ENCODE measurements at places on chromosomes 13 and 19. TPM values are rescaled to one million over a fixed set of nuclear protein-coding genes. Genes with fewer than 3 reads are reported as not detected.
A peak's percentile ranks its signal among the peaks of the same experiment; 100 is the strongest.

FCGBP gene
- total RNA-seq = 0.22 TPM

GPR12 gene
- not detected for total RNA-seq

TEX29 gene
- total RNA-seq = not detected

MAG gene
- total RNA-seq = not detected

KIR2DL1 gene
- not detected for total RNA-seq

PTPRH gene
- total RNA-seq = not detected

ZNF99 gene
- not detected for total RNA-seq

FUT1 gene
- total RNA-seq = 5.1 TPM

GRCh38 chr13:86684402-86684801 is 885.2 kb upstream of the SLITRK6 start:
- no peak for DNase-seq
- H3K36me3 ChIP-seq = no peaks in the 10 kb centered on the region
- no peaks in the 10 kb centered on the region for H3K4me1 ChIP-seq
- no peak overlapping the region for H3K27ac ChIP-seq
- H3K27me3 ChIP-seq = no peaks in the 10 kb centered on the region

DNA sequence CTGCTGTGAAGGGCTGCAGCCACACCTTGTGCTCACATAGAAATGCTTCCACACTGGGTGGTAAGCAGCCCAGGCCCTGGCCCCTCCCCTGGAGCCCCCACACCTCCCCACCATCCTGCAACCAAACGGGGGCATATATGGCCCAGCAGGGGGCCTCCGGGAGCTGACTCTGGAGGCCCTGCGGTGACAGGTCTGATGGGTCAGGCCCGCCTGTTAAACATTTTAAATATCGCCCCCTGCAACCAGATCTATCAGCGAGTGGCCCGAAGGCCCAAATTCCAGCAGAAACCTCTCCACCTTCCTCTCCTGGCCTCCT is 48.0 kb upstream of the KATNAL1 start:
- H3K36me3 ChIP-seq = no peaks in the 10 kb centered on the region
- peak; percentile 34 for DNase-seq
- H3K4me1 ChIP-seq = no peaks in the 10 kb centered on the region

- no peak overlapping the region for H3K27ac ChIP-seq
- no peak for DNase-seq
- H3K4me1 ChIP-seq = no peaks in the 10 kb centered on the region
- no peak overlapping the region for H3K4me3 ChIP-seq
- no peaks in the 10 kb centered on the region for H3K27me3 ChIP-seq
- H3K36me3 ChIP-seq = no peaks in the 10 kb centered on the region
Observed at GRCh38 chr19:36046443-36047050, 7.5 kb downstream of the THAP8 start.

DNA sequence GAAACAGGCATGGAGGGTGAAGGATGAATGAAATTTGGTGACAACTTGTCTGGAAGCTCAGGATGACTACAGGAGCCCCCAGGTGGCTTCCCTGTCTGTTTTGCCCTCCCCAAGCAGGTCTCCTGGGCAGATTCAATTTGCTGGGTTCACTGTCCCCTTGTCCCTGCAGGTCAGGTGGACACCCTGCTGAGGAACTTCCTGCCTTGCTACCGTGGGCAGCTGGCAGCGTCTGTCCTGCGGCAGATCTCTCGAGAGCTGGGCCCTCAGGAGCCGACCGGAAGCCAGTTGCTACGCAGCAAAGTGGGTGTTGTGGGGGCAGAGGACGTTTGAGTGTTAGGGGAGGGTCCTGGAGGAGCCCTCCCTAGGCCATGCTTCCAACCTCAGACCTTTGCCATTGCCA is 19.1 kb downstream of the PGLS start:
- H3K4me1 ChIP-seq = no peaks in the 10 kb centered on the region
- H3K27ac ChIP-seq = no peak overlapping the region
- H3K27me3 ChIP-seq = no peaks in the 10 kb centered on the region
- no peak overlapping the region for H3K4me3 ChIP-seq

GRCh38 chr13:50153401-50153800 is 138.2 kb downstream of the KCNRG start:
- H3K27ac ChIP-seq = no peak overlapping the region
- no peak overlapping the region for H3K4me3 ChIP-seq
- peaks cover 9% of the 10 kb centered on the region for H3K4me1 ChIP-seq
- H3K27me3 ChIP-seq = no peaks in the 10 kb centered on the region
- H3K36me3 ChIP-seq = no peaks in the 10 kb centered on the region

GRCh38 chr13:61988810-61989209 is 573.2 kb upstream of the PCDH20 start:
- H3K27me3 ChIP-seq = no peaks in the 10 kb centered on the region

DNA sequence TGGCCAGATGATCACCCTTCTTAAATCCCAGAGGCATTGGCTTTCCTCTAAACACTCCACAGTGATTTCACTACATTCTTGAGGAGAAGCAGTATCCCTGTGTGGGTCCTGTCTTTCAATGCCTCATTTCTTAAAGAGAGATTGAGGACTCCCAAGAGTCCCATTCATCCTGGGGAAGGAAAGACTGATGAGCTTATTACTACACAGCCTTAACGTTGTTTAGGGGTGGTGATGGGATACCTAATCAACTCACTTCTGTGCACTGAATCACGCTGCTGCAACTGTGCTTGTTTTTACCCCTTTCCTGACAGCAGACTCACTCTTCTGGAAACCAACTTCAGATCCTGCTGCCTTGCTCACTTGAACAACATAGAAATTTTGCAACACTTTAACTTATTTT is 203.1 kb downstream of the RGCC start:
- DNase-seq = no peak
- H3K4me1 ChIP-seq = no peaks in the 10 kb centered on the region
- no peak overlapping the region for H3K4me3 ChIP-seq
- H3K36me3 ChIP-seq = no peaks in the 10 kb centered on the region
- no peaks in the 10 kb centered on the region for H3K27me3 ChIP-seq

GRCh38 chr19:34480971-34481841 is at the start of gene WTIP:
Gene WTIP, plus strand, starts transcription at chr19:34481758. Its CDS starts 217 bp downstream, at chr19:34481975.
- H3K27me3 ChIP-seq = peaks cover 21% of the 10 kb centered on the region
- peaks cover 18% of the 10 kb centered on the region for H3K4me1 ChIP-seq
- peak within 1 kb of the TSS; percentile 90 for H3K27ac ChIP-seq
- peak; percentile 97 for DNase-seq
- peak within 1 kb of the TSS; percentile 95 for H3K4me3 ChIP-seq

- DNase-seq = no peak
- H3K4me1 ChIP-seq = peaks cover 5% of the 10 kb centered on the region
- no peak overlapping the region for H3K27ac ChIP-seq
- H3K4me3 ChIP-seq = no peak overlapping the region
- peaks cover 100% of the 10 kb centered on the region for H3K27me3 ChIP-seq
Observed at GRCh38 chr19:13011653-13012389, 16.5 kb downstream of the NFIX start.

GRCh38 chr19:2214251-2214650 is 21.9 kb downstream of the PLEKHJ1 start:
- no peaks in the 10 kb centered on the region for H3K36me3 ChIP-seq
- no peaks in the 10 kb centered on the region for H3K27me3 ChIP-seq
- no peak overlapping the region for H3K27ac ChIP-seq
- H3K4me3 ChIP-seq = no peak overlapping the region
- DNase-seq = no peak

- no peak overlapping the region for H3K27ac ChIP-seq
- no peak overlapping the region for H3K4me3 ChIP-seq
- H3K36me3 ChIP-seq = no peaks in the 10 kb centered on the region
- no peaks in the 10 kb centered on the region for H3K27me3 ChIP-seq
Observed at GRCh38 chr13:59677966-59678814, 485.5 kb downstream of the DIAPH3 start.

GRCh38 chr13:113404723-113405471 is 41.0 kb upstream of the GRTP1 start:
- no peak overlapping the region for H3K4me3 ChIP-seq
- H3K27me3 ChIP-seq = no peaks in the 10 kb centered on the region
- no peak overlapping the region for H3K27ac ChIP-seq

GRCh38 chr19:42152910-42153671 is 20.8 kb upstream of the POU2F2 start:
- H3K27ac ChIP-seq = no peak overlapping the region
- no peak for DNase-seq
- no peak overlapping the region for H3K4me3 ChIP-seq
- H3K27me3 ChIP-seq = peaks cover 26% of the 10 kb centered on the region
- no peaks in the 10 kb centered on the region for H3K36me3 ChIP-seq
- peaks cover 30% of the 10 kb centered on the region for H3K4me1 ChIP-seq

DNA sequence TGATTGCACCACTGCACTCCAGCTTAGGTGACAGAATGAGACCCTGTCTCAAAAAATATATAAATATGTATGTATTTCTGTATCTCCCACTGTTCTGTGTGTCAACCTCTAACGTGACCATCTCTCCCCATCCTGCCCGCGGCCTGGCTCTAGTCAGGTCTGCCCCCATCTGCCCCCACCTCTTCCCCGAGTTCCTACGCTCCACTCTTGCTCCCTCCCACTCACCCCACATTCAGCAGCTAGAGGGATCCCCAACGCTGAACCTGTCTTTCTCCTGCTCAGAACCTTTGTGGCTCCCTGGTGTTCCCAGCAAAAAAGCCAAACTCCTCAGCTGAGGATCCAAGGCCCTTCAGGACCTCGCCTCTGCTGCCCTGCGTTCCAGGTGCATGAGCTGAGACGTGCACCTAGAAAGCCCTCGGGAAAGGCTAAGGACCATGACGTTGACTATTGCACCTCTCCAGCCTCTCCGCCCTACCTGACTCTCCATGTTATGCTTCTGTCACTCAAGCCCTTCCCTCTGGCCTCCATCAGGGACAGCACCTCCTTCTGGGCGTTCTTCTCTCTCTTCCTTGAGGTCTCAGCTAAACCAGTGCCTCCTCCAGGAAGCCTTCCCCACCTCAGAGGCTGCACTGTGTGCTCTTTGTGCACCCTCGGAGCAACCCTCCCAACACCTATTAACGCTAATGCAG is 18.1 kb downstream of the AKT2 start:
- H3K27me3 ChIP-seq = no peaks in the 10 kb centered on the region
- H3K4me1 ChIP-seq = no peaks in the 10 kb centered on the region
- H3K4me3 ChIP-seq = no peak overlapping the region
- no peak for DNase-seq
- H3K36me3 ChIP-seq = no peaks in the 10 kb centered on the region
- no peak overlapping the region for H3K27ac ChIP-seq

DNA sequence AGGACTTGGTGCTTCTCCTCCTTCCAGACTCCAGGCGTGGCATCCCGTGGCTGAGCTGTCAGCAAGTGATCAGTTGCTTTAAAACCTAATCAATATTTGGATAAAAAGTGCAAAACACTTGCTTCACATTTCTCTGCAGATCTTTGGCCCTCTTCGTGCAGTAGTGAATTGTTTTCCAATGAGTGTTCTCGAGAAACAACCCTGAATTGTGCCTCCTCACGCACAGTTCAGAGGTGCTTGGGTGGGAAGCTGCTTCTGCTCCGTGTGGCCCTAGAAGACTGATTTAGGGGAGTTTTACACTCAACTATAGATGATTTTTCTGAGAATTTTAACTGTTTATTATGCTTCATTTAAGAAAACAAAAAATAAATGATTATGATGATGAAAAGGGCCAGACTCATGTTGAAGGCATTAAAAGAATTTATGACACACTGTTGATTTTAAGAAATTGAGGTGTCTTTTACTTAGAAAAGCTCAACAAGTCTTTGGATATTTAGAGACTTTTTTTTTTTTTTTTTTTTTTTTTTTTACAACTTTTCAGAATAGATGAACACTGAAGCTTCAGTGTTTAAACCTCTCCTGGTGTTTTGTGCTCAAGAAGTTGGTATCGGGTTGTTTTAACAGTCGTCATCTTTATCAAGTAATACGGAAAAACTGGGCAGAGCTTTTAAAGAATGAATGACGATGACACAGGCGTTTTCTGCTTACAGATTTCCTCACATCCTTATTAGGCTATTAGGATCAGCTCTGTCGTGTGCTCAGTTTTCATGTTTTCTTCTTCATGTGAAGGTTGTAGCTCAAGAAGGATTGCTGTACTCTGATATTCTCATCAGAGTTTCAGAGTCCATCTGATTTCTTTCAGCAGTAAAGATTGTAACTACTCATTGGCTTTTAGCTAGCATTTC is 39.5 kb upstream of the TEX29 start:
- no peaks in the 10 kb centered on the region for H3K27me3 ChIP-seq
- peaks cover 11% of the 10 kb centered on the region for H3K36me3 ChIP-seq
- DNase-seq = no peak
- no peaks in the 10 kb centered on the region for H3K4me1 ChIP-seq
- no peak overlapping the region for H3K27ac ChIP-seq
- no peak overlapping the region for H3K4me3 ChIP-seq

Data from neural progenitor cell (in vitro differentiated cells).